Activated CD4-positive, alpha-beta T cell treated with anti-CD3 and anti-CD28 coated beads, Interleukin-2, amount 50 U/mL, for 4 hours (primary cell): ENCODE measurements at places on chromosomes 1 and 21.

DNA sequence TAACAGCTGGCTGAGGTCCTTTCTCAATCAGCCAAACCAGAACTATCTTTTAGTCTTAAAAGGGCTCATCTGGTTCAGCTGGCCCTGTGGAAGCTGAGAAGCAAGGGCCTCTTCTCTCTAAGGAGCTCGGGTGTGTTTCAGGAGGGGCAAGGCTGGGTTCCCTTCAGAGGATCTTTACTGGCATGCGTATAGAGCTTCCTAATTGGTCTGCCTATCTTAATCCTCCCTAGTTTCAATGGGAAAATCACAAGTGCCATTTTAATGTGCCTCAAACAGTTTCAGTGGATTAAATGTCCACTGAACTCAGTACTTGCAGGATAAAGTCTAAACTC is 81.5 kb upstream of the LBR start:
- DNase-seq: no peak

- no peak for DNase-seq
Measured at GRCh38 chr1:114189398-114189797, 35.7 kb upstream of the SYT6 start.

- no peak for DNase-seq
Measured at GRCh38 chr1:234489698-234490077, 10.7 kb upstream of the TARBP1 start.

GRCh38 chr1:51324251-51325010 is 5.9 kb downstream of the TTC39A start:
- DNase-seq: no peak

DNA sequence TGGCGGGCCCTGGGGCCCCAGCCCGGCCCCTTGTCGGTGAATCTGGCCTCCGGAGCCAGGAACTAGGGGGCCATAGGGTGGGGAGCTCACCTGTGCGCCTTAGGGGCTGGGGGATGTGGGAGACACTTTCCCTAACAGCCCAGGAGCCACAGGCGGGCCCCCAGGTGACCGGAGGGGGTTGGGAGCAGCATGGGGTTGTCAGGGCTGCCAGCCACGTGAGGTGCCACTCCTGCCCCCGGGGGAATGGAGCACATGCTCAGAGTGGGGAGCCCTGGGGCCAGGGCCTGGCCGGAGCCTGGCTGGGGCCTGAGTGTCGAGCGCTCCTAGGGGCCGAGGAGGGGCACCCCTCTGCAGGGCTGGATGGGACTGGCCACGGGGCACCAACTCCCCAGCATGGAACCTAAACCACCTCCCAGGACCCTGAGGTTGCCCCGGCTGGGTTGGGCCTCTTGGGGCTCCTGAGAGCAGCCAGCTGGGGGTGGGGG is 19.9 kb downstream of the PRXL2B start:
- DNase-seq: no peak

GRCh38 chr1:96234299-96234698 is 487.3 kb upstream of the PTBP2 start:
- no peak for DNase-seq

GRCh38 chr1:168521401-168522000 is 22.3 kb downstream of the XCL2 start:
- no peak for DNase-seq

- DNase-seq: no peak
Measured at GRCh38 chr21:43861706-43862105, 3.3 kb upstream of the AGPAT3 start.

DNA sequence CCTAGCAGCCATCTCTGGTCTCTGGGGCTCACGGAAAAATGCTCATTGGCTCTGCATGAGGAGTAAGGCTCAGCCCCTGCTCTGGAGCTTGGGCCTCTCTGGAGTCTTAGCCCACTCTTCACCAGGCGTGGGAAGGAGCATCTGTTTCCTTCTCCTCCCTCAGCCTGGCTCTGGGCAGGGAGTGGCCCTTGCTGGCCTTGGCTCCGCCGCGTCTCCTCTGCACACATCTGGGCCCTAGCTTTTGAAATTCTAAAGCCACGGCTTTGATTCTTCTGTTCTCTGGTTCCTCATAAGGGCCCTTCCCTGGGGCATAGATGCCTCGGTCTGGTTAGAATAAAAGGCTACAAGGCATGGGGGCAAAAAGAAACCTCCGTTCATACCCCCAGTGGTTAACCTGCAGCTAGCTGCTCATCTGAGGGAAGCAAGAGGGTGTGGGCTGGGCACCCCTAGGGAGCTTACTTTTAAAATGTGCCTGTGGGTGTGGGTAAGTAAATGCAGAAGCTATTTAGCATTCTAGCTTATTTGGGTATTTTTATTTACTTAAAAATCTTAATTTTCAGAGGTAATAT is 145.6 kb downstream of the CAMTA1 start:
- no peak for DNase-seq

DNA sequence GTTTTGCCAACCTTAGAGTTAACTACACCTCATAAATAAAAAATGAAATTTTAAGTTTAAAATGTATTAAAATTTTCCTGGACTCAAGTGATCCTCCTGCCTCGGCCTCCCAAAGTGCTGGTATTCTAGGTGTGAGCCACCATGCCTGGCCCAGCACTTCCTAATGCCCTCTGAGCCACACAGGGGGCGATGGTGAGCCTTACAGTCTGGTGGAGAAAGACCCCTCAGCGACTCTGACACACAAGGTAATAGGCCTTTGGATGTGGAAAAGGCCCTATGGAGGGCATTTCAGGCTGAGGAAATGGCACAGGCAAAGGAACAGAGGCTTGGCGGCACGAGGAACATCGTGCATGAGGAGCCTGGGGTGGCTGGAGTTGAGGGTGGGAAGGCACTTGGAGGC is 6.7 kb downstream of the CITED4 start:
- DNase-seq: peak; percentile 17

GRCh38 chr1:234918961-234919761 is 209.5 kb downstream of the TOMM20 start:
- DNase-seq: no peak

GRCh38 chr1:201696217-201696761 is 132.7 kb upstream of the IPO9 start:
- DNase-seq: no peak

- DNase-seq: no peak
Measured at GRCh38 chr1:229093609-229094336, 177.1 kb upstream of the RAB4A start.

DNA sequence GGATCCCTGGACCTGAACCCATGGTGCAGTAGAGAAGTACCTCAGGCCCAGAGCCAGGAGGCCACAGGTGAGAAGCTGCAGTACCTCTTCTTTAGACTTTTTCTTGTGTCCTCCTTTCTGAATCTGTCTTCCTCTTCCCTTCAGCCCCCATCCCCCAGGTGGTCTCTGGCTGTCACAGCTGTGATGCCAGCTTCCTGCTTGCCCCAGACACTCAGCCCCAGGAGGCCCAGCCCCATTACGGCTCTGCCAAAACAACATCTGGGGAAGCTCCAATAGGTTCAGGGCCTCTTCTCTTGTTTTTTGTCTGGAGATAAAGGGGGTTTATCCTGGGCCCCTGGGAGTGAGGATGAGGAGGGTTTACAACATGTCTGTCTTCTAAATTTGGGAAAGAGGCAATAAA is 9.5 kb upstream of the BTG2 start:
- DNase-seq: no peak

DNA sequence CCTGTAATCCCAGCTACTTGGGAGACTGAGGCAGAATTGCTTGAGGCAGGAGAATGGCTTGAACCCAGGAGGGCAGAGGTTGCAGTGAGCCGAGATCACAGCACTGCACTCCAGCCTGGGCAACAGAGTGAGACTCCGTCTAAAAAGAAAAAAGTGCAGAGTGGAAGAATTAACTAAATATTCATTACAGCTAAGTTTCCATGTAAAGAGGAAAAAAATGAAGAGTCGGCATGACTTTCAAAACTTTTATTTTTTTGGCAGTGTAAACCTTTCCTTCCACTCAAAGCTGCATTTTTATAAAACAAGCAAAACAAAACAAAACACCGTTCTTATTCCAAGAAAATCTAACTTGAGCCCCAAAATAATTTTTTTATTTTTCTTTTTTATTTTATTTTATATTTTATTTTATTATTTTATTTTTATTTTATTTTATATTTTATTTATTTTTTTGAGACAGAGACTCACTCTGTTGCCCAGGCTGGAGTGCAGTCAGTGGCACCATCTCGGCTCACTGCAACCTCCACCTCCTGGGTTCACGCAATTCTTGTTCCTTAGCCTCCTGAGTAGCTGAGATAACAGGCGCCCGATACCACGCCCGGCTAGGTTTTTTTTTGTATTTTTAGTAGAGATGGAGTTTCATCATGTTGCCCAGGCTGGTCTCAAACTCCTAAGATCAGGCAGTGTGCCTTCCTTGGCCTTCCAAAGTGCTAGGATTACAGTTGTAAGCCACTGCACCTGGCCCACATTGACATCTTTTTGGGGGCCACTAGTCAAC is 62.9 kb downstream of the PACC1 start:
- no peak for DNase-seq

DNA sequence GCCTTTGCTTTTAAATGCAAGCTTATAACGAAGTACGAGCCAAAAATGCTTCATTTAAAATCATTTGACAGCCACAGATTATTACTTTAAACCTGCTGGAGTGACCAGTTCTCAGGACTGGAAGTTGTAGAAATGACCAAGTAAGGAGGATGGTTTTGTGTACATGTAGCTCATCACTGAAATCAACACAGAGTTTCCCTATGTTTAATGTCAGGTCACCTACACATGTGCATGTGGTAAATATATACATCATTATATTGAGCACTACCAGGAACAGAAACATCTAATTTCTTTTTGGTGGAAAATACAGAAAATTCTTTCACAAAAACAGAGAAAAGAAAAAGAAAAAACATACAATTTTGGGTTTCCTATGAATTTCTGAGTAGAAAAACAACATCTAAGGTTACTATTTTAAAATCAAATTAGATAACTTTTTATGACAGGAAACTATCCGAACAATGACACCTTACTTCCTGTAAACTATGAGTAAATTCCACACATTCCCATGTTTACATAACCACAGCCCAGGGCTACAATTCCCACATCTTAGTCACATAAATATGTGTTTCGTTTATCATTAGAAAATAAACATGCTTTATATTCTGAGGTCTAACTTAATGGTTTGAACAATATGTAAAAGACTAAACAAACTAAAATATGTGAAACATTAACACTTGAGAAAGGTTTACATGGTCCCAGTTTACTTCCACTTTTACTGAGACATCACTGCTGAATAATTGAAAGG is 73.6 kb downstream of the ZNF281 start:
- no peak for DNase-seq

- DNase-seq: no peak
Measured at GRCh38 chr1:44168520-44169098, 27.2 kb upstream of the KLF18 start.

GRCh38 chr1:109543988-109544735 is 4.3 kb upstream of the GNAI3 start:
- DNase-seq: no peak

DNA sequence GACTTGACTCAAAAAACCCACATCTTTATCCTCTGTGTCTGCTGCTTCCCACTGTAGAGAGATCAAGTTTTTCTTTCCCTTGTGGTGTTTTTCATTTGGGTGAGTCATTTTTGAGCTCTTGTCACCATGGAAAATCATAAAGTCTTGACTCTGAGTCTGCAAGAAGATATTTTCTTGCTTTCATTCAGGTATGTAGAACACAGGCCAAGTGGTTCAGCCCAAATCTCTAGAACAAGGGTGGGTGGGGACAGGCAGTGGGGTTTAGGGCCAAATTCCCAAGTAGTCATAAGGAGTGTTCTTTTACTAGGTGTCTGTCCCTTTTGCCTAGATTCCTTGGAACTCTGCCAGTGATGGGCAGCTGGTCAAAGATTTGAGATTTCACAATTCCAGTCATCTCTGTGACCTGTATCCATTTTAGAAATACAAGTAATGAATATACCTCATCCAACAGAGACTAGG is 21.5 kb upstream of the ARHGAP29 start:
- DNase-seq: no peak

DNA sequence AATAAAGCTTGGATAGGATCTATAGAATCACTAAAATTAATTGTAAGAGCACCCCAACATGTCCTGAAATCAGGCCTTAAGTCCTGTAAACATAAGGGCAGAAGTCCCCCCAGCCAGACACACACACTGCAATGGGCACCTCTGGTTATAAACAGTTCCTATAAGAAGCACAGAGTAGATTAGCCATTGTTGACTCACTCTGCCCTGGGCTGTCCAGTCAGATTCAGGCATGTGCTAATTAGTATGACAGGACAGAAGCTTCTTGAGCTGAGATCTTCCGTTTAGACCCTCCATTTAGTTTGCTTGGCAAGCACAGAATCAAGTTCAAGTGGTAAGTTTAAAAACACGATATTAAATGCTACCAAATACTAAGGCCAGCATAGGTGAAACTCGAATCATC is 11.8 kb upstream of the DENND1B start:
- no peak for DNase-seq

GRCh38 chr21:17781524-17781923 is 37.6 kb downstream of the C21orf91 start:
- no peak for DNase-seq

DNA sequence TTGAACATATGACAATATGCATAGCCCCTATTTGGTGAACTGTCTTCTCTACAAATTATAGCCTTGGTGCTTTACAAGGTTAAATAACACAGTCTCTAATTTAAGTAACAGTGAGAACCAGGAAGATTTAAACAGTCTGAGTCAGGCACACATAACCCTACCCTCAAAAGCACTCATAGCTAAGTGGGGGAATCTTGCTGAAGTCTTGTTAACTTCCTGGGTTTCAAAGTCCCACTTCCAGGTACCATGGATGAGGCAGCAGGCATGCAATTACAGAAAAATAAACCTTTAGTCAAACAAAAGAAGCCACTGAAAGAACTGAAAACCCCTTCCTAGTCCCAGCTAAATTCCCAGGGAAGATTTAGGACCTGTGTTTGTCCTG is 147.6 kb downstream of the PBX1 start:
- no peak for DNase-seq

DNA sequence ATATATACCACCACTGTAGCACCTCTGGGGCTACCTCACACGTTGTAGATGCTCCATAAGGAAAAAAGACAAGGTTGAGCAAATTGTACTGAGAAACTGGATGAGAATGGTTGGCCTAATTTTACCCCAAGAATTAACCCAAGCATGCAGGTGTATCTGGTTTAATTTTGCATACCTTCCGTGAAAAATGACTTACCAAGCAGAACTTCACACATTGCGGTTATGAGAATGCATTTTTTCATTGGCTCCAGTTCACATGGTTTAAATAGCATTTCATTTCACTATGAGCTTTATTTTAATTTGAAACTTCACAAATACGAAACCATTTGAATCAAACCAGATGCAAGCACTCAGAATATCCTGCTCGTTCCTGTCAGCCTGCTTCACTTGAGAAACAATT is 512.2 kb downstream of the LTN1 start:
- no peak for DNase-seq

DNA sequence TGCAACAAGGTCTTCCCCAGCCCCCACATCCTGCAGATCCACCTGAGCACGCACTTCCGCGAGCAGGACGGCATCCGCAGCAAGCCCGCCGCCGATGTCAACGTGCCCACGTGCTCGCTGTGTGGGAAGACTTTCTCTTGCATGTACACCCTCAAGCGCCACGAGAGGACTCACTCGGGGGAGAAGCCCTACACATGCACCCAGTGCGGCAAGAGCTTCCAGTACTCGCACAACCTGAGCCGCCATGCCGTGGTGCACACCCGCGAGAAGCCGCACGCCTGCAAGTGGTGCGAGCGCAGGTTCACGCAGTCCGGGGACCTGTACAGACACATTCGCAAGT is 3.8 kb downstream of the ZBTB18 start:
- no peak for DNase-seq

- DNase-seq: no peak
Measured at GRCh38 chr1:10146391-10146790, 64.0 kb upstream of the KIF1B start.

GRCh38 chr1:206022766-206023165 is 929 bp downstream of the CTSE start:
- DNase-seq: no peak
